Central memory CD8-positive, alpha-beta T cell (primary cell): ENCODE measurements at places on chromosomes 4 and X.

DNA sequence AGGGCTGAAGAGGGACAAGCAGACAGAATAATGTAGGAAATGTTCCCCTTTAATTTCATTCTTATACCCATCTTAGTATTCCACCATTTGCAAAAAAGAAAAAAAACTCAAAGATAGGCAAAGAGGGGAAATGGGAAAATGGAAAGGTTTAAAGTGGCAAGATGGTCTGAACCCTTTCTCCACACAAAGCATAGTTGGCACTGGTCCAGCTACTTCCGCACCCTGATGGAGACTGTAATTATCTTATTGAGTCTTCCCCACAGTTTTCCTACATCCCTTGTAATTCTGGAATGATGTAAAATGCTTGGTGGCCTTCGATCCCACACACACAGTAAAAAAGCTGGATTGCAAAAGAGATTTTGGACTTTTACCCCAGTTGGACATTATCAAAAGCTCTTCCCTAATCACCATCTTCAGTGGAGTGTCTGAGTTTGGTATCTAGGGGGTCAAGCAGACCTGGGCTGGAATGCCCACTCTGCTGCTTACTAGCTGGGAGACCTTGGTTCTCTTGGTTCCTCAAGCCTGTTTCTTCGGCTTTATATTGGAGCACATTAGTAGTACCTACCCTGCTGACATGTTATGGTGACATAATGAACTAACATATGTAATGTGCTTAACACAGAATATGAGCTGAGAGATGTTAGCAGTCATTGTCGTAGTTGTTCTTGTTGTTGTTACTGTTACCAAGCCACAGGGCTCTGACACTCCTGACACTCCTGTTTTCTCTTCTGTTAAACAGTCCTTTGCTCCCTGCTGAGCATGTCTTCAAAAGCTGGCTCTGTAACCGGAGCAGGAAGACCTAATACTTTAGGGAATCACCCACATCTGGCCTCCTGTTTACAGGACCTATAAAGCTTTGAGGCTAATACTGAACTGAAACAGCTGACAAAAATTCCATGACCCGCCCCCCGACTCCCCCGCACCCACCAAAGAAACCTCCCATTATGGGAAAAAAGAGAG is 4.7 kb downstream of the SRPX2 start:
- no peak for DNase-seq

DNA sequence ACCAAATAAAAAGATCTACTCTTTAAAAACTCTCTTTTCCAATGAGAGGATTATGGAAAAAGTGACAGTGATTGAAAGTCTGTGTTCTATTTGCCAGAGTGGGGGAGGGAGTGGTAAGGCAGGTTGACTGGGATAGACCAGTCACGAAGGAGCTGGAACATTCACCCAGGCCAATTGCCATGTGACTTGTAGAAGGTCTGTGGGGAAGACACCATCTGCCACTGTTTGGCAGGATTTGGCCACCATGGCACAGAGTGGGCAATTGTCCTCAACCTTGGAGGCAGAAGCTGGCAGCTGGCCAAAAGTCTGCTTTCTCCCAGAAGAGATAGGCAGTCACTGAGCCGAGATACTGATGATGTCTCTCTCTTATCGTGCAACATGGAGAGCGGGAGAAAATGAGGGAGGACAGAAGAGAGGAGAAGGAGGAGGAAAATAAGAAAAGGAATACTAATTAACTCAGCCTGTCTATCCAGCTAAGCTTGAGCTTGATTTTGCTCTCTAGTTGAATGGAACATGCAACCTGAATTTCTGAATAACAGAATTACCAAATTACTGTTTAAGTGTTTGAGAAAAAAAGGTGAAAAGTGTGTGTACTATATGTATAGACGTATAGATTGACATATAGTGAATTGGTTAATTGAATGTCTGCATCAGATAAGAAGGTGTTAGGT is 267.1 kb downstream of the ARHGAP24 start:
- no peak for DNase-seq

DNA sequence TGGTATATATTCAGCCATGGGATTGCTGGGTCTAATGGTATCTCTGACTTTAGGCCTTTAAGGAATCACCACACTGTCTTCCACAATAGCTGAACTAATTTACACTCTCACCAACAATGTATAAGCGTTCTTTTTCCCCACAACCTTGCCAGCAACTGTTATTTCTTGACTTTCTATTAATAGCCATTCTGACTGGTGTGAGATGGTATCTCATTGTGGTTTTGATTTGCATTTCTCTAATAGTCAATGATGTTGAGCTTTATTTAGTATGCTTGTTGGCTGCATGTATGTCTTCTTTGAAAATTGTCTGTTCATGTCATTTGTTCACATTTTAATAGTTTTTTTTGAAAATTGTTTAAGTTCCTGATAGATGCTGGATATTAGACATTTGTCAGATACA is 235.2 kb downstream of the HEPH start:
- DNase-seq: no peak

DNA sequence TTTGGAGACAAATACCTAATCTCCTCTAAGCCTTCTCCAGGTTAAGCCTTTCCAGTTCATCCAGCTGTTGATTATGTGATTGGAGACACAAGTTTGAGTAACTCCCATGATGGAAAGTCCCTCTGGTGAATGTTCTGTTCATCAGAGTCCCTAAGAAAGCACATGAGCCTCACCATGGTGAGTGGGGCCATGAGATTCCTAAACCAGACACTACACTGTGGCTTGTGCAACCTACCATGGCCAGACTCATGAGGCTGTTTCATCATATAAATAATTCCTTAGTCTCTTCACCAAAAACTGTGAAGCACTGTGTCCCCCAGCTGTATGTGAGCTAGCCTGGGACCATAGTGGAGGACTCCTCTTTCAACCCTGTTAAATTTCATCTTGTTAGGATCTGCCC is 14.4 kb downstream of the PKD2 start:
- no peak for DNase-seq

DNA sequence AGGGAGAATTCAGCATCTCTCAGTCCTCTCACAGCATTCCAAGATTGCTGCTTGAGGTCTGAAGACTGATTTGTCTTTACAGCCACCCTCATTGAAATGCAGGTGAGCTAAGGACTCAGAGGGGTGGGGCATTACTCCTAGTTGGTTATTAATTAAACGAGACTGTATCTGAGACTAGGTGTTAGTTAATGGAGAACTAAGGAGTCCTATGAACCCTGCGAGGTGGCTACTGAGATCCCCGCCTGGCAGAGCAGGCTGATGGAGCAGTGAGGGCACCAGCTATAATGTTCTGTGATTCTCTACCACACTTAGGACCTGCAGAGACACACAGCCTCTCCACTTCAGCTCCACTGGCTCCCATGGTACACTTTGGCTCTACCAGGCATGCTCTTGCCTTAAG is 215.3 kb downstream of the MID1IP1 start:
- DNase-seq: no peak

GRCh38 chr4:88720451-88721428 is 23.1 kb upstream of the NAP1L5 start:
- DNase-seq: no peak

GRCh38 chrX:39821709-39822095 is 276.1 kb downstream of the BCOR start:
- DNase-seq: no peak

GRCh38 chr4:94758700-94759399 is 1.1 kb downstream of the BMPR1B start:
- no peak for DNase-seq
